Suppressor macrophage treated with lipopolysaccharide for 4 hours (primary cell): ENCODE measurements at places on chromosomes 1 and 21.

DNA sequence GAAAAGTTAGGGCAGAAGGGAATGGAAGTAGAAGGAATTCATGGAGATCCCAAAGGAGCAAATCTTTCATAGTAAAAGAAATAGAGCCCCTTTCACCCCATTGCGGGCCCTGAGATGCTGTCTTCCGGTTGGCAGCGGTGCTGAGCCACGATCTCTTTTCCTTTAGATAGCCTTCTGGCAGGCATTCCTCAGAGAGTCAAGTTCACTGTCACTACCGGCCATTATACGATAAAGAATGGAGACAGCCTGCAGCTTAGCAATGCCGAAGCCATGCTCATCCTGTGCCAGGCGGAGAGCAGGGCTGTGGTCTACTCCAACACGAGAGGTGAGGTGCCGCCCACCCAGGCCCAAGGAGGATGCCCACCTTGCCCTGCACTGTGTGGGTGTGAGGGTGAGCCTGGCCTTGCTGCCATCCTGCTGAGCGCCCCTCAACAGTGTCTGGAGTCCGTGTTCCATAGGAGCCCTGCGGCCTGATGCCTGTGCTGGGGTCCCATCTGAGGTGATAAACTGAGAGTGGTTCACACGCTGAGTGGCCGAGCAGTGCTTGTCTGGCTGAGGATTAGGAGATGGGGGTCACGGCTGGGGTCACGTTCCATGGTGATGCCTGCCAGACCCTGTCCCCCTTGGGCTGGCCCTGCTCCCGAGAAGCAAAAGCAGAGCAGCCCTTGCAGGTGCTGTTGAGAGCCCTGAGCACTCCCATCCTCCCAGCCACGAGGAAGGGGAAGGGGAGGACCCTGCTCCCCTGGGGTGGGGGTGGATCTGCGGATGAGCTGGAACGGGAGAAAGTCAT, 20.4 kb upstream of the PWP2 start:
- DNase-seq, result no peak

DNA sequence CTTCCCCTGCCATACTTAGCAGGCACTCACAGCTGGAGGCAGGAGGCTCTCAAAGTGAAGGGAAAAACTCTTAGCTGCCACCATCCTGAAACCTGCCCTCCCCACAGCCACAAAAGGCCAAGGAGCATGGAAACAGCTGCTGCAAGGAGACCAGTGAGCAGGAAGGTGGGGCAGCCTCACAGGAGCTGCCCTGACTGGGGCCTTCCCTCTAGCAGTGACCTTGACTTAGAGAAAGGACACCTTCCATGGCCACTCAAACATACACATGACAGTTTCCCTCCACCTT, 126.3 kb downstream of the HIVEP3 start:
- no peak for DNase-seq

GRCh38 chr21:45114072-45114471, 39.7 kb downstream of the ADARB1 start:
- no peak for DNase-seq

GRCh38 chr1:178143730-178144690, 50.1 kb downstream of the RASAL2 start:
- DNase-seq, result peak; percentile 89

DNA sequence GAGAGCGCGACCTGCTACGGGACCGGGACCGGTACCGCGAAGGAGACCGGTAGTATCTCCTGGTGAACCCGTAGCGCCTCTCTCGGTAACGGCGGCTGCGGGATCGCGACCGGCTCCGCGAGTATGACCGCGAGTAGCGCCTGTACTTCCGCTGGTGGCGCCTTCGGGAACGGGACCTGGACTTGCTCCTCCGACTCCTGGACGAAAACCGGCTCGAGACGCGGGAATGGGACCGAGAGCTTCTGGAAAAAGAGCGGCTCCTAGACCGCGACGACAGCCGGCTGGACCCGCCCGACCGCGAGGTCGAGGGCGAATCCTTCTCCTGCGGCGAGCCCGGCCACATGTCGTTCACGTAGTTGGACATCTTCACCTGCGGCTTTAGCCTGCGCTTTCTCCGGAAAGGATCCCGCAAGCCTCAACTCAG, 642 bp downstream of the RSRP1 start:
- DNase-seq, result no peak
